OCI-LY7 (cell line): ENCODE measurements at places on chromosomes 1 and 21.

DNA sequence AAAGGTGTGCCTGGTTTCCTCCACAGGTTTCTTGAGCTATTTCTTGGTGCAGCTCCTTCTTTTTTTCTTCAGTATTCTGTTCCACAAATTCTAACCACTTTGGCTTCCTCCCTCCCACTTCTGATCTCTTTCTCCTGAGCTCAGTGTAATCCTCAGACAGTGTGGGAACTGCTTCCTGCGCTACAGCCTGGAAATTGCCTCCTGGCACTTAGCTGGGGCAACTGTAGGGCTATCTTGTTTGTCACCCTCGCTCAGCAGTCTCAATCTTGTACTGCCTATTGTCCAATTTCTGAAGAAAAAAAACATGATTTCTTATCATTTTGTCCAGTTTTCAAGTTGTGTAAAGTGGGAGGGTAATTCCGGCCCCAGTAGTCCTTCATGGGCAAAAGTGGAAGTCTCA lies 24.0 kb upstream of the GALNT2 start:
- DNase-seq = no peak

GRCh38 chr1:7960165-7960564 lies 1.3 kb upstream of the PARK7 start:
- DNase-seq = no peak

DNA sequence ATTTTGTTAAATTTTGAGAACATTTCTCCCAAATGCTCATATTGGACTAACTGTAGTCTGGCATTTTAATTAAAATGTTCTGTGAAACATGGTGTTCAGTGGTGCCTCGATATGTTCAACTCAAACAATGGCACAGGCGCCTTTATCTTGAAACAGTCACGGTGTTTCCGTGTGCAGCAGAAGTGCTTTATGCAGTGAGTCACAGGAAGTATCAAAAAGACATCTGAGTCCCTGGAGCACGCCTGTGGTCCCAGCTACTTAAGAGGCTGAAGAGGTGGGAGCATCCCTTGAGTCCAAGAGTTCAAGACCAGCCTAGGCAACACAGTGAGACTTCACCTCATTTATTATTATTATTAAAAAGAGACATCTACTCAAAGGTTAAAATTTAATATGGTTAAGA lies 52.2 kb downstream of the GREM2 start:
- no peak for DNase-seq

- DNase-seq = no peak
Measured at GRCh38 chr1:165443539-165444311, 1.2 kb downstream of the RXRG start.

GRCh38 chr1:182003953-182004586 lies 57.4 kb downstream of the ZNF648 start:
- DNase-seq = no peak

DNA sequence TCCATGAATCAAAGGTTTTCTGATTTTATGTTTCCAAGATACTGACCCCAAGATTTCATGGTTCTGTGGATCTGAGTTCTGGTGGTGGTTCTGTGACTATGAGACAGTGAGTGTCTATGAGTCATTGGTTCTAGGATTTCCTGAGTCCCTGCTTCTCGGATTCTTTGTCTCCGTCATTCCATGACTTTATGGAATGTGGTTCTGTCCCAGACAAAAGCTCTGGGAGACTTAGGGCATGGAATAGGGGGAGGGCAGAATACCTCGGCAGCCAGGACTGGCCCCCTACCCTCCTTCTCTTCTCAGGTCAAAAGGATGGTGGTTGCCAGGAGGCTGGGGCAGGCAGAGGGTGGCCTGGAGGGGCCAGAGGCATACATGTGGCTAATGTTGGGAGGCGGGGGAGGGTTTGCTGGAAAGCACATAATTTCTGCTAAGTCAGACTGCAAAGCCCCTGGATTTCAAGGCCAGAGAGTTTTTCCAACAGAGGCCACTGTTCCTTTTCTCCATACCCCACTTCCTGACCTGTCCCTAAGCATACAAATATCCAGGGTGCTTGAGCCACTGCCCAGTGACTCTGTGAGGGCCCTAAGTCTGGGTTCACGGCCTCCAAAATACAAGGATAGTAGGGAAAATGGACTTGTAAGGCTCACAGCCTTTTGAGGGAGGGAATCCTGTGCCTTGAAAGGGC lies 17.2 kb downstream of the CDCP2 start:
- no peak for DNase-seq
